ENCODE measurements at places on chromosomes 11 and 22.
A peak's percentile ranks its signal among the peaks of the same experiment; 100 is the strongest.

DNA sequence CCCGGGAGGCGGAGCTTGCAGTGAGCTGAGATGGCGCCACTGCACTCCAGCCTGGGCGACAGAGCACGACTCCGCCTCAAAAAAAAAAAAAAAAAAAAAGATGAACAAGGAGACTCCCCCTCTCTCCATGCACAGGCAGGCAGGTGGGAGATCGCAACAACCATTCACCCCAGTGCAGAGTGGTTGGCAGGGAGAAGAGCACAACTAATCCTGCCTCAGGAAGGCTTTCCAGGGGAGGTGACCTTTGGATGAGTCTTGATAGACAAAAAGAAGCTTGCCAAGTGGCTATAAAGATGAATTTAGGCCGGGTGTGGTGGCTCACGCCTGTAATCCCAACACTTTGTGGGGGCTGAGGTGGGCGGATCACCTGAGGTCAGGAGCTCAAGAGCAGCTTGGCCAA is 30.0 kb downstream of the FLRT1 start:
- no peak for DNase-seq

GRCh38 chr11:24688981-24689380 is 192.1 kb downstream of the LUZP2 start:
- no peak for DNase-seq

DNA sequence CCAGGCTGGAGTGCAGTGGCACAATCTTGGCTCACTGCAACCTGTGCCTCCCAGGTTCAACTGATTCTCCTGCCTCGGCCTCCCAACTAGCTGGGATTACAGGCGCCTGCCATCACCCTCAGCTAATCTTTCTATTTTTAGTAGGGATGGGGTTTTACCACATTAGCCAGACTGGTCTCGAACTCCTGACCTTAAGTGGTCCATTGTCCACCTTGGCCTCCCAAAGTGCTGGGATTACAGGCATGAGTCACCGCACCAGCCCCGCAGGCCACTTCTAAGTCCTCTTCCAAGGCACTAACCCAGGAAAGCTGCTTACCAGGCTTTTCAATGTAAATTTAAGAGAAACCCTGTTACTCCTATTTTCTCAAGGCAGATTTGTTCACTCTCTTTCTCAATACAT is 50.4 kb downstream of the DENND5A start:
- DNase-seq, result no peak

DNA sequence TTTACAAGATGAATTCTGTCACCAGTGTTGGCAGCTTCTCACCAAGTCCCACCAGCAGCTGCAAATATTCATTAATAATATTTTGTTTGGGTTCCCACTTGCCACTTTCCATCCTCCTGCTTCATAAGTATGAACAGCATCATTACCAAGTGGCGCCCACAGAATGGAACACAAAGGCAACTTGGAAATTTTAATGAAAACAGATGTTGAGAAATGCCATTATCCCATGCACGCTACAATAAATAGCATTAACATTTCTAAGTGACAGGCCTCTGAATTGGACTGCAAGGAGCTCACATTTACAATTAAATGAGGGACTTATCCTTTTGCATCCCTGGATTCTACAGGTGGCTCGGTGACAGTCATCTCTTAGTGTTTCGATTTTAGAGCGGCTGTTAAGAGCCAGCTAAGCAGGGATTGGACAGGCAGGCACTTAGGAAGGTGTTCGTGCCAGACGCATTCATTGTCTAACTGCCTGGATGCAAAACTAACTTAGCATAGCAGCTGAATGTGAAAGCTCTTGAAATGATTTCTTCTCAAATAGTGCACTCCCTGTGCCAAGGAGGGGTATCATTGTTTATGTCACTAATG is 170.3 kb downstream of the KIRREL3 start:
- DNase-seq, result no peak

- DNase-seq, result no peak
Observed at GRCh38 chr11:5123802-5124521, 14.2 kb downstream of the OR52A5 start.

- DNase-seq, result no peak
Observed at GRCh38 chr11:8709002-8709672, 26.5 kb downstream of the RPL27A start.

- no peak for DNase-seq
Observed at GRCh38 chr11:35114906-35115687, 23.9 kb upstream of the CD44 start.

DNA sequence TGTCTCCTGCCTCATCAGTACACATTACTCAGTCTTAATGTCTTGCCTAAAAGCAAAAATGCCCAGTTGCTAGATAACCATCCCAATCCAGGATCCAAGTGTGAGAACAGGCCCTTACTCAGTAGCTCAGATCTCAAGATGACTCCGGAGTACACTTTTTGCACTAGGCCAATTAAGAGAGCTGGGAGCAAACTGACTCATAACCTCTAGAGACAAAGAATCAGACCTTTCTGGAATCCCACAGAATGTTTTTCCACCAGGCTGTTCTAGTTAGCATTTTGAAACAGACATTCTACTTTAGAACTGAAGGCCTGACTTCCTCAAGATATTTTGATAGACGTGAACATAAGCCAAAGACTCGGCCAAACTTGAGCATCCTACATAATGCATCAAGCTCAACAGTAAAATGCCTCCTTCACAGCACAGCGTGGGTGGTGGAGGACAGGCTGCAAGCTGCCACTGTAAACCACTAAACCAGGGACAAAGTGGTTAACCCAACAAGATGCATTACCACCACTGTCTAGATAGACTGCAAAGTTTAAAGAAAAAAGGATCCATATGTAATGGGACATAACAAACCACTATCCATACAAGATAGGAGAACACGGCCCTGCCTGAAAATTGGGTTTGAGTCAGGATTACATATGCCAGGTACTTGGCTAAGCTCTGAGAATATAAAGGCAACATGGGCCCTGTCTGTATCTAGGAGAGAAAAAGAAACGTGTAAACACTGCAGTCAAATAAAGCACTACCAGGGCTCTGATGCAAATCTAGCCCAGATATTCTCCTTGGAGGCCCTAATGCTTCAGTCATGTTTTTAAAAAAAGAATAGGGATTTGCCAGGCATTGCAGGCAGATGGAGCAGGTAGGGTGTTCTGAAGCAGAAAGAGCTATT is 48.3 kb downstream of the MYH9 start:
- DNase-seq, result no peak

DNA sequence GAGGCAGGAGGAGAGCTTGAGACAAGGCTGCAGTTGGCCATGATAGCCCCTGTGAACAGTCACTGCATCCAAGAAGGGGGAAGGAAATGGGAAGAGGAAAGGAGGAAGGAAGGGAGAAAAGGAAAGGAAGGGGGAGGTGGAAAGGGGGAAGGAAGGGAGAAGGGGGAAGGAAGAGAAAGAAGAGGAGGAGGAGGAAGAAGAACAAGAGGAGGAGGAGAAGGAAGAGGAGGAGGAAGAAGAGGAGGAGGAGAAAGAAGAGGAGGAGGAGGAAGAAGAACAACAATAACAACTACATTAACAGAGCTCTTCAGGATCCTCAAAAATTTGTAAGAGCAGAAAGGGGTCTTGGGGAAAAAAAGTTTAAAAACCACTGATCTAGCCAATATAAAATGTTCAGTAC is 5.2 kb downstream of the RAB6A start:
- no peak for DNase-seq

GRCh38 chr11:101487775-101488174 is 96.0 kb downstream of the TRPC6 start:
- no peak for DNase-seq

- DNase-seq, result no peak
Observed at GRCh38 chr11:33207408-33207985, 46.2 kb upstream of the CSTF3 start.

GRCh38 chr22:49971232-49972162 is 10.9 kb downstream of the PIM3 start:
- DNase-seq, result no peak

DNA sequence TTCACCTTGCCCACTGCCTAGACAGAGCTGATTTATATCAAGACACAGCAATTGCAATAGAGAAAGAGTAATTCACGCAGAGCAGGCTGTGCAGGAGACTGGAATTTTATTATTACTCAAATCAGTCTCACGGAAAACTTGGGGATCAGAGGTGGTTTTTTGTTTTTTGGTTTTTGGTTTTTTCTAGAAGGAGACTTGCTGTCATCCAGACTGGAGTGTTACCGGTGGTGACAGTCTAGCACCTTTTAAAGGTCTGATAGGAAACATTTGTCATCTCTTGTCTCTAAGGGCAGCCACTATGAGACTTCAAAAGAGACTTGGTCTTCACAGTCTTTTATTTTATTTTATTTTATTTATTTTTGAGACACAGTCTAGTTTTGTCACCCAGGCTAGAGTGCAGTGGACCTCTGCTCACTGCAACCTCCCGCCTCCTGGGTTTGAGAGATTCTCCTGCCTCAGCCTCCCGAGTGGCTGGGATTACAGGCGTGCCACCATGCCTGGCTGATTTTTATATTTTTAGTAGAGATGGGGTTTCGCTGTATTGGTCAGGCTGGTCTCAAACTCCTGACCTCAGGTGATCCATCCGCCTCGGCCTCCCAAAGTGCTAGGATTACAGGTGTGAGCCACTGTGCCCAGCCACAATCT is 19.1 kb downstream of the APOBEC3H start:
- DNase-seq, result no peak

- DNase-seq, result no peak
Observed at GRCh38 chr11:4697585-4697984, at the start of gene OR51E2. OR51E2 (minus strand) TSS chr11:4697853; CDS start chr11:4682711, 15,142 bp downstream.

GRCh38 chr11:112307616-112308015 is 47.0 kb upstream of the PLET1 start:
- no peak for DNase-seq

- DNase-seq, result no peak
Observed at GRCh38 chr22:29456211-29456671, 17.9 kb downstream of the RFPL1 start.

DNA sequence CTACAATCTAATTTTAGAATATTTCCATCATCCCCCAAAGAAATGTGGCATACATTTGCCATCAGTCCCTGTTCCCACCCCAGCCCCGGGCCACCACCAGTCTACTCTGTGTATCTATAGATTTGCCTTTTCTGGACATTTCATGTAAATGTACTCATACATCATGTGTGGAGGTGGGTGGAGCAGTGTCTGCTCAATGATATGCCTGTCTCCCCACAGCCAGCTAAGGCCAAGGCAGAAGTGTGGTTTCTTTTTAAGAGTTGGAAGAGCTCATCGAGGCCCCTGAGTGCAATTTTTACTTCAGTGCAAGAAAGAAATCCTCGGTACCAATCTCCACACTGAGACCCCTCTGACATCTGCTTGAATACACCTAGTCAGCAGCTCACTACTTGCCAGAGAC is 80.5 kb downstream of the TP53I11 start:
- DNase-seq, result no peak

DNA sequence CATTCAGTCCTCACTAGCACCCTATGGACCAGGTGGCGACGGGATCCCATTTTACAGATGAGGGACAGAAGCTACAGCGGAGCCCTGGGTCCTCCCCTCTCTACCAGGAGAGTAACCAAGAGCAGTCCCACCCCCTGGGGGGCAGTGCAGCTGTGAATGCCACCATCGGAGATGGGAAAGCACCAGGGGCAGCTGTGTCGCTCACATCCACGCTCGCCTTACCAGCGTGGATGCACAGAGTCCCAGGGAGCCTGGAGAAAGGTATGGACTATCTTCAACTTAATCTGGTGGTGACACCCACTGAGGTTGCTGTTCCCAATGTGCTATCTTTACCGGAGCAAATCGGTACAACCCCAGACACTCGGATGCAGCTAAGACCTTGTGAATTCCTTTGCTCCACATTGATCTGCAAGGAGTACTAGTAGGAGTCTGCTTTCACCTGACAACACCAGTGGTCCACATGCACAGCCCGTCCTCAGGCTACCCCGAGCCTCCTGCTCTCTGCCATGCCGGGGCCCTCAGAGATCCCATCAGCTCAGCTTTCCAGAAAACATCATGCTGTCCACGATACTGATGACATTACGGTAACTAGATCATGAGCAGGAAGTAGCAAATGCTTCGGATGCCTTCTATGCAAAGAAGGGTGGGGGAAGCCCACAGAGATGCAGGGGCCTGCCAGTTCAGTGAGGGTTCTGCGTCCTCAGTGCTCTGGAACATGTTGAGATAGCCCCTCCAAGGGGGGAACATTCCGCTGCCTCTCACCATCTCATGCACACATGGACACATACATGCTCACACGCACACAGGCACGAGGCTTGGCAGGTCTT is 126.0 kb downstream of the CTTN start:
- DNase-seq, result no peak

GRCh38 chr11:119029340-119030028 is 1.2 kb downstream of the SLC37A4 start:
- no peak for DNase-seq

GRCh38 chr11:115067900-115068530 is 389.7 kb downstream of the NXPE2 start:
- no peak for DNase-seq

DNA sequence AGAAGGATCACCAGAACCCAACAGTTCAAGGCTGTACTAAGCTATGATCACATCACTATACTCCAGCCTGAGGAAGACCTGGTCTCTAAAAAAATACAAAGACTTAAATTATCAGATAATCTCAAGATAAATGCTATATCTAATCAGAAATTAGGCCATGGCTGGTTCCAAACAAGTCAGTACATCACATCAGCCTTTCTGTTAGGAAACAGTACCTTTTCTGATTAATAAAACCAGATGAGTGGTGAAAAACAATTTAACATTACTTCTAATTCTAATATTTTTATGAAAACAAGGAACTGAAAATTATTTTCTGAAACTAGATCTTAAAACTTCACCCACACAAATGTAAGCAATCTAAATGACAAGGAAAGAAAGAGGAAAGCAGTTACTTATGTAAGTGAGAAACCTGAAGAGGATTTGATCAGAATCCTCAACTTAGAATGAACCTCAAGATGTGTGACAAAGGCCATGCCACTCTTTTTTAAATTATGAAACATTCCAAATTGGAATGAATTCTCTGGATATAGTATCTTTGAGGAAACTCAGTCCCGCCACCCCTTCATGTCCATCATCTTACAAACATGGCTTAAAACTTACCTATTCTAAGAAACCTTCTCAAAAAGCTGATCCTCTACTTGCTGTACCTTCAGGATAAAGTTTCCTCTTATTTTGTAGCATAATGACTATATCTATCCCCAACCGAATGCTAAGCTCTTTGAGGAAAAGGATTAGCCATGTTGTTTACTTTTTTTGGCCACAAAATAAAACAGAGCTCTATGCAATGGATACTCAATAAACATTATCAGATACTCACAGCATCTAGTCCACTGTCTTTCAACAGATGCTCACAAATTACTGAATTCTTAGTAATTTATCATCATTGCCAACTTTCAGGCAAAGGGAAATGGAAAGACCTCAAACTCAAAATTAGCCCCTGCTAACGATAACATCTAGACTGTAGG is 132.0 kb downstream of the MRTFA start:
- DNase-seq, result no peak

- DNase-seq, result no peak
Observed at GRCh38 chr11:133887692-133888332, 42.5 kb upstream of the SPATA19 start.

DNA sequence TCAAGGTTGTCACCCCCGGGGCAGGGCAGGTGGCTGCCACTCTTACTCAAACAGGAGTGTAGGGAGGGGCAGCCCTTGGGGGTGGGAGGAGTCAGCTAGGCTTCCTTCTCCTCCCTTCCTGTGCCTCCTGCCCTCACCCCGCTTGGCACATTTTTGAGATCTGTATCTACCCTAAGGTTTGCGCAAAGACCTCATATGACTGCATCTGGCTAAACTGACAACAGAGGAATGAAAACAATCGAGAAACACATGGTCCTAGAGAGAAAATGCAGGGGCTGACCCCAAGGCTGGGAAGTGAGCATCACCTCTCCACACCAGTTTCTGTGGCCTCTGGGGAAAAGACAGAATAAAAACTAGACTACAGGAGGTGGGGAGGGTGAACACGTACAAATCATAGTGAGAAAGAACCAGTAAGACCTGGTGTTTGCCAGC is 28.1 kb downstream of the IGSF9B start:
- peak; percentile 29 for DNase-seq

GRCh38 chr11:128206461-128206860 is 380.9 kb downstream of the ETS1 start:
- DNase-seq, result no peak

Measured in NCI-H1417 treated with DMSO at 0.1 percent for 48 hours (cell line).